NCI-H510A treated with DMSO at 0.1 percent for 48 hours (cell line): ENCODE measurements at places on chromosomes 1 and 21.

DNA sequence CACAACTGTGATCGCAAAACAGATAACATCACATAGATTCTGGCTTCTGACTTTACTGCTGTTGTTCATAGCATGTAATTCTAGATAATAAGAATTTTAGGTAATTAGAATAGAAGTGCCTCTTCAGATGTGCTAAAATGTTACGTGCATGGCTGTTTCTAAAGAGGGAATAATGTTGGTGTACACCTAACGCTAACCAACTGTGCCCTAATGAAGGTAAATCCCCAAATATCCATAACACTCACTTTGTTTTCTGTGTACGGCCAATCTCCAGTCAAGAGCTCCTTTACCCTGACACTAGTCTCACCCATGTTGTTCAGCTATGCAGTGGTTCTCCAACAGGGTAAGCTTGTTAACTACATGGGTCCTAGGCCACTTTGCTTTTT is 44.4 kb downstream of the APP start:
- no peak for DNase-seq

- DNase-seq = no peak
Observed at GRCh38 chr1:230825761-230826160, 42.6 kb downstream of the C1orf198 start.

DNA sequence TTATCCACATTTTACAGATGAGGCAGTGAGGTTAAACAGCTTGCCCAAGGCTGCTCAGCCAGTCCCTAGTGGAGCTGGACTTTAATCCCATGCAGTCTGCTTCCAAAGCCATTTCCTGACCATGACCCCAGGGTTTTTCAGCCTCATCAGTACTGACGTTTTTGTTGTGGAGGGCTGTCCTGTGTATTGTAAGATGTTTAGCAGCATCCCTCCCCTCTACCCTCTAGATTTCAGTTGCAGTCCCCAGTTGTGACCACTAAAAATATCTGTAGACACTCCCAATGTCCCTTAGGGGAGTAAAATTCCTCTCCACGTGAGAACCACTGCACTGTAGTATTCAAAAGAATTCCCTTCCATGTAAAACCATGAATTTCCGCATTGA is 30.2 kb upstream of the C1orf105 start:
- no peak for DNase-seq

DNA sequence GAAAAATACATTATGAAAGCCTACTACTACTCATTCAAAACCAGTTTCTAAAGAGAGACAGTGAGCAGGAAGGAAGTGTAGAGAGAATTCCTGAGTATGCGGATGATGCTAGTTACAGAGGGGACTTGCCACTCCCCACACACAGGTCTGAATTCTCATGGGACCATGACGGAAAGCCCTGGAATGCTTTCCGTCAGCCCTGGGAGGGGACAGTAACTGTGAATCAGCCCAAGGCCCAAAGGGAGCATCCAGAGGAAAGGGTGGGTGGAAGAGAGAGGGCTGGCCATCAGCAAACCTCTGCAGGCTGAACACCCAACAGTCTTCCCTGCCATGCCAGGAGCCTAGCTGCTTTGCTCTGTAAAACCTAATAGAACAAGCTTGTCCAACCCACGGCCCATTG is 36.4 kb downstream of the RCSD1 start:
- DNase-seq = no peak

DNA sequence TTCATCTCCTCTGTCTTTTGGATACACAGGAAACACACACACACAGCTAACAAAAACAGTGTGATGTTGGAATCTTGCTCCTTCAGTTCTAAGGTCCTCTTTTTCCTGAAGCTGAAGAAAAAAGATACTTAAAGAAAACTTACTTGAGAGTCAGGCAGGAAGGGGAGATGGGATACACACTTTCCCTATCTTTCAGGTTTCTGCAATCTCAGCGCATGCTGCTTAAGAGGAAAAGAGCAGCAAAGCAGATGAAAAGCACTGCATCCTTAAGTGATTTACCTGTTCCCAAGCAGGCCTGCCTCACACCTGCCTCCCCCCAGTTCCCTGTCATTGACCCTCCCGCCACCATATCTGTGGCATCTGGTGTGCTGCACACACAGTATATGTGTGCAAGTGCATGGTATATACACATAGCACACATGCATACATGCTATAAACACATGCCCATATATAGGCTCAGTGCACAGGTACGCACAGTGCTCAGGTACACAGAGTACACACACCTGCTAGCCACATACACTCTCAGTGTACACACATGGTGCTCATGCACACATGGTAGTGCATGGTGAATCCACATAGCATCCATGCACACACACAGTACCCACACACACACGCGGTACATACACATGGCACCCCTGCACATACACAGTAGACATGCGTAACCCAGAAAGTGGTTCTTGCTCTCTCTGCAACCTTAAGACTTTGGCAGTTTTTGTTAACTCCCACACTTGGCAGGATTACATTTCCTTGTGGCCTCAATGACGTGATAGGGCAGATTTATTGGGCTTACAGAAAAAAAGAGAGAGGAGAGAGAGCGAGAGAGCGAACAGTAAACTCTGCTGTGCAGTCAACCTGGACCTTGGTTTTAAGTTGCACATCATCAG is 166.9 kb downstream of the TOMM20 start:
- no peak for DNase-seq

- DNase-seq = no peak
Observed at GRCh38 chr1:84412316-84412942, 14.1 kb downstream of the DNASE2B start.

- DNase-seq = peak; percentile 22
Observed at GRCh38 chr1:207321790-207322645, 540 bp downstream of the CD55 start.

DNA sequence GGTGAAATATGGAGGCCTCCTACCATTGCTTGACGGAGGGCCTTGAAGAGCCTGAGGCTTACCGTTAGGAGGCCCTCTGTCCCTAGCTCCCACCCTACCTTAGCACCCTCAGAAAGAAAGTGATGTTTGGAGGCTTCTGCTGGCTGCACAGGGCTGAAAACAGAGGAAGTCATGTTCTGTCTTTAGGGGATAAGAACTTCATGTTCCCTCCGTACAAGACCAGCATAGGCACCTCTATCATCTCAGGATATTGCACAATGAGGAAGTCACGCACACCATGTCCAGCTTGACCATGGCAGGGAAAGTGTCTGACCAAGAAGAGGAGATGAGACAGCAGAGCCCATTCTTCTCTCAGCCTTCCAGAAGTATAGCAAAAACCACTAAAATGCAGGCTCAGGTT is 13.8 kb downstream of the ADORA3 start:
- DNase-seq = no peak

DNA sequence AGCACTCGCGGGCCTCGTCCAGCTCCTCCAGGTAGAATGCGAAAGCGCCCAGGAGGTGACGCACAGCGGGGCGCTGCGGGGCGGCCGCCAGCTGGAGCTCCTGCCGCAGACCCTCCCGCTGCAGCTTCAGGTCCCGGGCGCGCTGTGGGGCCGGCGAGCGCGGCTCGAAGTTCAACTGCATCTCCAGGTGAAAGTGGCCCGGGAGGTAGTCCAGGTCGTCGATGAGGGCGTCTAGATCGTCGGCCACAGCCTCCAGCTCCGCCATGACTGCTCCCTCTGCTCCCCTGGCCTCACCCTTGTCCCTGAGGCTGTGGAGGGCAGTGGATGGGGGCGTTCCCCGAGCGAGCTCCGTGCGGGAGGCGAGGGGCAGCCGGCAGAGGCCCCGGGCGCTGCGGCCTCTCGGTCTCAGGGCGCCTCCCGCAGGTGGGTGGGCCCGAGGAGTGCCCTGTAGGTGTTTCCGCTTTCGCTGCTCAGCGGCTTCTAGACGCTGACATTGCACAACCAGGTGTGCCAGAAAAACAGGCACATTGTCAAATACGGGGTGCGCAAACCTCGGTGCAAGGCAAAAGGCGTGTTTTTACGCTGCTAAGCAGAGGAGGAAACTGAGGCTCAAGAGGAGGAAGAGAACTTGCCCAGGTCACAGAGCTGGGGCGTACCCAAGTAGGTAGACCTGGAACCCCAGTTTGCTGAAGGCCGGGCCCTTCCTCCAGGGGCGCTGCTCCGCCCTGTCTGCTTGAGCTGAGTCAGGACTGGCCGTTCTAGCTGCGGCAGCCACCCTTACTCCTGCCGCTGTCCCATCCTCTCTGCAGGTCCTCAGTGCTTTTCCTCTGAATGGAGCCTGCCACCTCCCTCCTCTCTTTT is at the start of gene TTC22:
TTC22 (minus strand) TSS at position 425 of the 861 bp plus-strand sequence; CDS start at position 265, 160 bp downstream.
- peak; percentile 84 for DNase-seq

DNA sequence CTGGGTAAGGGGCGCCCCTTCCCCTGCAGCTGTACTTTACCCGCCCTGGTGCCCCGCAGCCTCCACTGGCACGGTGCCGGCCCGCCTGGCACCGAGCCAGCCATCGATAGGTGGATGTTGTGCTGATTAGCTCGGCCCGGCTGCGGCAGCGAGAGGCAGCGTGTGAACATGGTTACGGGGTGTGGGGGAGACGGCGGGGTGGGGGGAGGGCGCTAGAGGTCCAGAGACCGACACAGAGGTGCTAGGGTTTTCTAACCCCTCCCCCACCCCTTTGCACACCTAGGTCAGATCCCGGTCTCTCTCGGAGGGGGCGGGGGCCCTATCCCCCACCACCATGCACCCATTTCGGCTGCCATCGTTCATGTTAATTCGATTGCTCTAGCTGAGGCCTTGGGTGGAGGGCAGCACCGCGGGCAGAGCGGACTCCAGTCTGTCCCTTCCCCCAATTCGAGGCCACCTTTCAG is 6.7 kb downstream of the EFNA4 start:
- peak; percentile 60 for DNase-seq

- no peak for DNase-seq
Observed at GRCh38 chr1:30971496-30971895, 62.9 kb upstream of the SDC3 start.

GRCh38 chr1:156102633-156103511 is 11.6 kb upstream of the LMNA start:
- no peak for DNase-seq
